H9 (cell line): ENCODE measurements at places on chromosomes 5 and 9. TPM values are rescaled to one million over a fixed set of nuclear protein-coding genes. Genes with fewer than 3 reads are reported as not detected.

GRCh38 chr9:68619636-68620035 is 79.0 kb upstream of the TMEM252 start:
- no peak for DNase-seq

- no peak for DNase-seq
Observed at GRCh38 chr5:147403651-147404640, 105.9 kb downstream of the DPYSL3 start.

Gene RASGRF2
- total RNA-seq: 11.3 and 13.5 TPM in 2 replicates

DNA sequence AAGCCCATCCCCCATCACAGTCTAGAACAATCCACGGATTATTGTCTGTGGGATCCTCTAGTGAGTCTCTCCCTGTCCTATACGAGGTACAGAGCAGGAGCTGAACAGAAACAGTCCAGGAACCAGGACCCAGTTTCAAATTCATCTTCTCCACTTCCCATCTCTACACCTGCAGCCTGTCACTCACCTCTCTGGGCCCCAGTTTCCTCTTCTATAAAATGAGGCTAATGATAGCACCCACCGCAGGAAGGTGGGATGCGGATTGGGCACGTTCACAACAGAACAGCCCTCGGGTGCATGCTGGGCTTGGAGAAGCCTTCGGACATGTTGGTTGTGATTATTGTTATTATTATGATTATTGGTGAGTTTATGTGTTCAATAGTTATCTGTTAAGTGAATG is 78.5 kb downstream of the ANKRD33B start:
- peak; percentile 10 for DNase-seq

Gene CDKN2B-AS1
- total RNA-seq: not detected in 2 replicates

Gene HTR4
- not detected in 2 replicates for total RNA-seq

DNA sequence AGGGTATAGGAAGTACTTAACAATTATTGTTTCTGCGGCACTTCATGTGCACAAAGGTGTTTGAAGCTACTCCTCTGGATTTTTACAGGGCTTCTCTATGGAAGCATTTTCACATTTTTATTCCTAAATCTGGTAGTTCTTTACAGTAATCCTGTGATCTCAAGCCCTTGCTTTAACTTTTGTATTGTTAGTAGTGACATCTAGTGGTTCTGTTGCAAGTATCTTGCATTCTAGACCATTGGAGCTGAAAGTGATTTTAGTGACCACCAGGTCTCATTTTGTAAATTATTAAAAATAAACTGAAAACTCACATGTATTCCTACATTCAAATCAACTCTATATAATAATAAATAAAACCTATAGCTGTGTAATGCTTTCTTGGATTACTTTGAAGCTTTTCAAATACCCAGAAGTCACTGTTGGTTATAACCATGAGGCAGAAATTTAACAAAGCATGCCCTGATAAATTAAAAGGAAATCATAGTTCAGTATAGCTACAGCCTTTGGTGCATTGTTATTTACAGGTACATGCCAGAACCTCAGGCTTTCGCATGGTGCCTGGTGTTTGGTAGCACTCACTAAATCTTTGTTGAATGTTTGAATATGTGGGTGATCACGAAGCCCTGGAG is 18.9 kb downstream of the RPS23 start:
- DNase-seq: no peak

DNA sequence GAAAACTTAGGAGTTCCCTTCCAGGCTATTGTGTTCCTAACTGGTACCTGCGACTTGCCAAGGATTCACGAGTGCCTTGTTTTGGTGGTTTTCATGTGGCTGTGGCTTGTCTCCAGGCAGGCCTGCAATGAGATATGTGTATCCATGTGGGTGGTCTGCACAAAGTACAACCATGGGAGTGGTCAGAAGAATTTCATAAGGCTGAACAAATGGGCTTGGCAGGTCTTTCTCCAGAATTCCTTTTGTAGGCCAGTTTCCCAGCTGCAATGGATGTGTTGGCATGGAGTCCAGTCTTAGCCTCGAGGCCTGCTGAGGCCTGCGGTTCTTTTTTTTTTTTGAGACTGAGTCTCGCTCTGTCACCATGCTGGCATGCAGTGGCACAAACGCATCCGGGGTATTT is 28.8 kb upstream of the MELK start:
- DNase-seq: no peak
